Esophagus muscularis mucosa (tissue), 4 donors: ENCODE measurements at places on chromosomes 7 and 10. TPM values are rescaled to one million over a fixed set of nuclear protein-coding genes. Genes with fewer than 3 reads are reported as not detected.

MLLT10 gene
- 23.5 TPM for total RNA-seq

TAS2R41 gene
- 0.66 TPM for total RNA-seq

RBP3 gene
- total RNA-seq: not detected

PLEKHS1 gene
- total RNA-seq: not detected

TMEM139 gene
- not detected for total RNA-seq

RNF32 gene
- total RNA-seq: 1.1 TPM

LLCFC1 gene
- not detected for total RNA-seq

DNA sequence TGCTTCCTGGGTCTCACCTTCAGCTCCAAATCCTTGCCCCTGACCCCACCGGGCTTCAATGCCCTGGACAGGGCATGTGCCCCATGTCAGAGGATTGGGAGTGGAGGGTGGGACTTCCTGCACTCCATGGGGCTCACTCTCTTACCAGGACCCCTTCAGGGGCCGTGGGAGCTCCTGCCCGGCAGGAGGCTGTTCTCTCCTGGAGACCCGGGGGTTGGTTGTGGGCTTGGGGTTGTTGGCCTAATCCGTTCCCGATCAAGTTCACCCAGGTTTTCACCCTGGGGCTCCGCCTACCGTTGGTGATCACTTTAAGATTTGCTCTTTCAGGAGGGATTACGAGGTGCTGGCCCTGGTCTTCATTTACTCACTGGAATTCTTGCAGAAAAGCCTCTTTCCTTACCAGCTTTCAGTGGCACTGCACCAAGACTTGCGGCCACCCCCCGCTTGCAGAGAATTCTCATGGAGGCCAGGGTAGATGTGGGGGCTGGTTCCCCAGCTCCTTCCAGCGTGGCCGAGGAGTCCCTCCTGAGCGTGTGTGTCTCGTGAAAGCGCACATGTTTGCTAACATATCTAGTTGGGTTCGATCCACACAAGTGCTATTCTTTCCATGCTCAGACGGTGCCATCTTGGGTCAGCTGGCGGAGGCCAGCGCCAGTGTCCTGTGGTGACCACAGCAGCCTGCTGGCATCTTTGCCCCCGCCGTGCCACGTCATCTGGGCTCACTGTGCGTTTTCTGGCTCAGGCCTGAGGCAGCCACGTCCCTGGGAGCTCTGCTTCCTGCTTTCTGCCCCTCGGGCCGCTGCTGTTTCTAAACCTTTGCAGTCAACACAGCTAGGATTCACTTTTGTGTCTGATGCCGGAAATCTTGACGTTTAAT is 15.6 kb downstream of the PWWP2B start:
- peaks cover 94% of the 10 kb centered on the region for H3K4me1 ChIP-seq
- H3K36me3 ChIP-seq: peaks cover 5% of the 10 kb centered on the region
- no peak for DNase-seq
- H3K4me3 ChIP-seq: no peak overlapping the region

DNA sequence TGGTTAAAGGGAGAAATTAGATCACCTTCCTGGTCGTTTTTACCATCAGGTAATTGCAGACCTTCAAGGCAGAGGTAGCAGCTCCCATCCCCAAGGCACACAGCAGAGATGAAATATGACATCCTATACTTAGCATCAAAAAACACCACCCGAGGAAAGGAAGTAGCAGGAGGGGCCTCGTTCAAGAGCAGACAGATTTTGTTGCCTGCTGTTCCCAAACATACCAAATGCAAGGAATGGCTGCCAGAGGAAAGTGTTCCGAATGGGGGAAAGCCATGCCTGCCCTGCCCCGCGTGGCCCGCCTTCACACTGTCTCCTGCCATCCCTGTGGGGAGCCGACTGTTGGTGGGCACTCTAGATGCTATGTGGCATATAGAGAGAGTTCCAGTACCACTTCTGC is 18.0 kb downstream of the FKBP6 start:
- DNase-seq: no peak
- no peak overlapping the region for H3K27ac ChIP-seq
- H3K27me3 ChIP-seq: no peaks in the 10 kb centered on the region
- no peaks in the 10 kb centered on the region for H3K36me3 ChIP-seq
- no peak overlapping the region for H3K4me3 ChIP-seq

DNA sequence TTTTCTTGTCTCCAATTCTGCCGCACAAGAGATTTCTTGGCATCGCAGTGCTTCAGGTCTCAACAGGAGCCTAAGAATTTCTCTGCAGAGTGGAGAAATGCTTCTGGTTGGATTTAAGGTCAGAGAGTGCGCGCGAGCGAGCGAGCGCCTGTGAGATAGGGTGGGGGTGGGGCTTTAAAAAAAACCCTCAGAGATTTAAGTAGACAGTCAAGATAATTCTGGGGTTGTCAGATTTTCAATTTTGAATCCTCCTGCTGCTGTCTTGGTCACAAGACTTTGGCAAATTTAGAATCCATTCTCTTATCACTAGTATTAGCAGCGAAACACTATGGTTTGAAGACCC is 49.7 kb downstream of the CPEB3 start:
- no peak for DNase-seq
- H3K36me3 ChIP-seq: no peaks in the 10 kb centered on the region
- no peaks in the 10 kb centered on the region for H3K27me3 ChIP-seq
- H3K4me1 ChIP-seq: peaks cover 69% of the 10 kb centered on the region
- H3K27ac ChIP-seq: peak overlapping the region; percentile 93

GRCh38 chr7:33854178-33854577 is 51.2 kb upstream of the BMPER start:
- DNase-seq: peak; percentile 66
- peaks cover 7% of the 10 kb centered on the region for H3K4me1 ChIP-seq
- no peaks in the 10 kb centered on the region for H3K36me3 ChIP-seq
- no peak overlapping the region for H3K4me3 ChIP-seq
- no peak overlapping the region for H3K27ac ChIP-seq
- H3K27me3 ChIP-seq: no peaks in the 10 kb centered on the region

DNA sequence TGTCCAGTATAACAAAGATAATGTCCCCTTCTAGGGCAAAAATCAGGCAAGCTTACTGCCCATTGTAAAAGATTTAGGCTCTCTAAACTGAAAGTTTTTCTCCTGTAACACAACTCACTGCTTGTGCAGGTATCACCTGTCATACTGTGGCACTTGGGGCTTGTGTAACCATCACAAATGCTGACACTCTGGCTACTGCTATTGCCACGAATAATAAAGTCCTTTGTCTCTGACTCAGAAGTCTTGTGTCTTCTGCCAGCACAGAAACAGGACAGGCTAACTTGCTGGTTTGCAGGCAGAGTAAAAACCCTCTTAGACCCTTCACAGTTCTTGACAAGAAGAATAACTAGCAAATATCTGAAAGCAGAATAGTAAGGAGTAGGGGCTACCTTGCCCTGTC is 273.9 kb downstream of the RPS24 start:
- peak; percentile 60 for DNase-seq
- peaks cover 7% of the 10 kb centered on the region for H3K4me1 ChIP-seq
- H3K36me3 ChIP-seq: no peaks in the 10 kb centered on the region
- H3K27me3 ChIP-seq: no peaks in the 10 kb centered on the region
- H3K27ac ChIP-seq: no peak overlapping the region
- no peak overlapping the region for H3K4me3 ChIP-seq

GRCh38 chr7:44259547-44260457 is 59.0 kb downstream of the YKT6 start:
- no peaks in the 10 kb centered on the region for H3K27me3 ChIP-seq
- H3K27ac ChIP-seq: peak overlapping the region; percentile 77
- DNase-seq: peak; percentile 93
- no peak overlapping the region for H3K4me3 ChIP-seq
- H3K36me3 ChIP-seq: no peaks in the 10 kb centered on the region

- no peak overlapping the region for H3K4me3 ChIP-seq
- no peak for DNase-seq
- no peaks in the 10 kb centered on the region for H3K27me3 ChIP-seq
- H3K4me1 ChIP-seq: peaks cover 91% of the 10 kb centered on the region
- H3K27ac ChIP-seq: peak overlapping the region; percentile 68
Measured at GRCh38 chr10:124648738-124649137, 95.4 kb downstream of the FAM53B start.

- no peaks in the 10 kb centered on the region for H3K36me3 ChIP-seq
- H3K27ac ChIP-seq: no peak overlapping the region
- H3K4me3 ChIP-seq: no peak overlapping the region
- H3K4me1 ChIP-seq: no peaks in the 10 kb centered on the region
Measured at GRCh38 chr7:129238546-129238945, 13.7 kb downstream of the AHCYL2 start.

- no peaks in the 10 kb centered on the region for H3K36me3 ChIP-seq
- no peak overlapping the region for H3K27ac ChIP-seq
- H3K4me3 ChIP-seq: no peak overlapping the region
- H3K4me1 ChIP-seq: no peaks in the 10 kb centered on the region
Measured at GRCh38 chr7:152886579-152887117, 127.1 kb downstream of the ACTR3B start.

DNA sequence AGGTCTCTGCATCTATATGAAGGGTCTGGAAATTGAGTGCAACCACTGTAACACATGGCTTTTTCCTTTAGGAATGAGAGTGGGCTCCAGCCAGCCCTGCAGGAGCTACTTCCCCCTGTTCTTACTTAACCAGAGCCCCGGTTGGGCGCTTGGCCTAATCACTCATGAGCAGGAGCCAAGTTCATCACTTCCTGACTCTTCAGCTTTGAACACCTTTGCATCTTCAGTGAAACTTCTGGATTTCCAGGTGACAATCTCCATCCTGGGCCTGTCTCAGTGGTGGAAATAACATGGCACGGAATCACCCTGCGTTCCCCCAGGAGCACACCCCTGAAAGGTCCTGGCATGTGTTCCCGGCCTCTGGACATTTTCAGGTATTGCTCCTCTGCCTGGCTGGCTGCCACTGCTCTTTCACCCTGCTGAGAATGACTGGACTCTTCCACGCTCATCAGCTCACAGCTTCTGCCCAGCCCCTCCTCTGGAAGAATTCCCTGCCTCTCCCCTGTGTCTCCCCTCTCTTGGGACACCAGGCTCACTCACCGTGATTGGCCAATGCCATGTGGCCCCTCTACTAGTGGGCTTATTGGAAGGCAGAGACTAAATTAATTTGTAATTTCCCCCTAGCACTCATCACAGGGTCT is 229.1 kb upstream of the GRB10 start:
- H3K36me3 ChIP-seq: no peaks in the 10 kb centered on the region
- H3K27ac ChIP-seq: no peak overlapping the region
- H3K4me1 ChIP-seq: peaks cover 6% of the 10 kb centered on the region
- DNase-seq: peak; percentile 72
- no peak overlapping the region for H3K4me3 ChIP-seq

- peaks cover 20% of the 10 kb centered on the region for H3K36me3 ChIP-seq
- H3K4me3 ChIP-seq: no peak overlapping the region
- DNase-seq: no peak
- no peaks in the 10 kb centered on the region for H3K27me3 ChIP-seq
Measured at GRCh38 chr7:77651575-77652162, 44.6 kb upstream of the RSBN1L start.

DNA sequence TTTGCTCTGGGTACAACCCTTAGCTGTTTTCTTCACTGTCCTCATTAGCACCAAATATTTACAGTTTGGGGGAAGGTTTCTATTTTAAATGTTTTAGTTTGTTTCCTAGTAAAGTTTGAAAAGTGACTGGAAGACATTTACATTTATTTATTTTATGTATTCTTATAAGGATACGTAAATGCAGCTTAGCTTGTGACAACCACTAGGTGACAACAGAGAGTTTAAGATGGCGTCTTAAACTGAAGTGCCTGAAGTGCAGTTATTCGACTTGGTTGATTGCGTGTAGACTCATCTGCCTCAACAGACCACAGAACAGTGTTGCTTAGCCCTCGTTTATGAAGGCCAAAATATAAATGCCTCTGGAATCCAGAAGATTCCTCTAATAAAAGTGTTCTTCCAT is 378.2 kb upstream of the MYO3A start:
- H3K27me3 ChIP-seq: no peaks in the 10 kb centered on the region
- H3K36me3 ChIP-seq: no peaks in the 10 kb centered on the region
- H3K27ac ChIP-seq: no peak overlapping the region
- no peak for DNase-seq
- H3K4me1 ChIP-seq: no peaks in the 10 kb centered on the region
- no peak overlapping the region for H3K4me3 ChIP-seq

GRCh38 chr7:99098286-99098823 is 45.6 kb downstream of the SMURF1 start:
- no peak for DNase-seq
- peaks cover 48% of the 10 kb centered on the region for H3K4me1 ChIP-seq
- H3K4me3 ChIP-seq: no peak overlapping the region
- no peaks in the 10 kb centered on the region for H3K36me3 ChIP-seq
- no peaks in the 10 kb centered on the region for H3K27me3 ChIP-seq

DNA sequence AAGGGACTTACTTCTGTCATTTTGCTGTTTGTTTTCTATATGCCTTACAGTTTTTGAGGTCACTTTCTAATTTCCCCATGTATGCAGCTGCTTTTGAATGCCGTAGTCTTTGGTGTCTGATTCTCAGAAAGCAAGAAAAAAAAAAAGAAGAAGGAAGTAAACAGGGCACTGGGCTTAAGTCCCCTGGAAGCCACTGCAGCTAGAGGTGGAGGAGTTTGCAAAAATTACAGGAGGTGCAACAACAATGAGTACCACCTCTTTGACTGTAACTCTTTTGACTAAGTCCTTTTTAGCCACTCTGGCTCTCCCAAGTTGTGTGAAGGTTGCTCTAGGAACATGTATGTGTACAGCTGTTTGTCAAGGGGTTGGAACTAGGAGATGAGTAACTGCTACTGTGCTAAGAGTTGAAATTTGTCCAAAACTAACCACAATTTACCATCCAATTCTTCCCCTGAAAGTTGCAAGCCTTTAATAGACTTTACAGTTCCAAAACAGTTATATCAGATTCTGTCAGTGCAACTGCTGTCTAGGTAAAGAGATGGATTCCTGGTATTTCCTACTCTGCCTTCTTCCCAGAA is 588.0 kb upstream of the LRRN3 start:
- H3K36me3 ChIP-seq: no peaks in the 10 kb centered on the region
- no peaks in the 10 kb centered on the region for H3K27me3 ChIP-seq
- no peak overlapping the region for H3K27ac ChIP-seq
- no peaks in the 10 kb centered on the region for H3K4me1 ChIP-seq

DNA sequence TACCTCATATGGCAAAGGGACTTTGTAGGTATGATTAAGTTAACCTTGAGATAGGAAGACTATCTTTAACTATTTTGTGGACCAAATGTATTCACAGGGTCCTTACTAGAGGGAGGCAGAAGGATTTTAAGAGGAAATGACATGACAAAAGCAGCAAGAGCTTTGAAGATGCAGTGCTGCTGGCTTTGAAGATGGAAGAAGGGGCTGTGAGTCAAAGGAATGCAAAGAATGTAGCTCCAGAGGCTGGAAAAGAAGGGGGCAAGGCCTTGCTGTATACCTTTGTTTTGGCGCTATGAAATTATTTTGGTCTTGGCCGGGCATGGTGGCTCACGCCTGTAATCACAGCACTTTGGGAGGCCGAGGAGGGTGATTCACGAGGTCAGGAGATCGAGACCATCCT is 3.2 kb upstream of the NRBF2 start:
- H3K36me3 ChIP-seq: no peaks in the 10 kb centered on the region
- no peak for DNase-seq
- H3K4me3 ChIP-seq: no peak overlapping the region
- no peak overlapping the region for H3K27ac ChIP-seq
- no peaks in the 10 kb centered on the region for H3K27me3 ChIP-seq
